Neuronal stem cell (in vitro differentiated cells): ENCODE measurements at places on chromosomes 6 and 20.

DNA sequence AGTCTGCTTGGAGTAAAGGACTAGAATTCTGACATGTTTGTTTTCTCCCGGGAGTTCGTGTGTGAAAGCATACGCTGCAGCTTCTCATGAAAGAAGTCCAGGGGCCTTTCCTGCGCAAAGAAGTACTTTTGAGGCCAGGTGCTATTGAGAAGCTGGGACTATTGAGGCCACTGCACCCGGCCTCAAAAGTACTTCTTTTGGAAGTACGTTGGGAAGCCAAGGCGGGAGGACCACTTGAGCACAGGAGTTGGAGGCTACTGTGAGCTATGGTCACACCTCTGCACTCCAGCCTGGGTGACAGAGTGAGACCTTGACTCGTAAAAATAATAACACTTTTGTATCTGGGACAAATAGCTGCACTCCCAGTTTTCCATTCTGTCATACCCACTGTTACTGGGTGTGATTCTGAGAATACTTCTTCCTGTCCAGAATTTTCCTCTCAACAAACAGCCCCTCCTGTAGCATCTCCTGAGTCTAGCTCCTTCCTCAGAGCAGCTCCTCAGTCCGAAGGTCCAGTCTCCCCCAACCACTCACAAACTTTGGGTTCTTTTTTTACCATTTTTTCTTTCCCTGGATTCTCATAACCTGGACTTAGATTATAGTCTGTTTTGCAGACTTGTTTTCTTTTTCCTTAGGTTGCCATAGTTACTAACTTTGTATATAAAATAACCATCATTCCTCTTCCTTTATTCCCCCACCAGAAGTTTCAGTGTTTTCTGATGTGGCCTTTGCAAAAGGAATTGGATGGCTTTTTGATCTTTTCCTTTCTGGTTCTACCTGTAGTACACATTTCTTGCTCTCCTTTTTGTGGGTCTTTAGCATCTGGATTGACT is 12.7 kb downstream of the STK35 start:
- DNase-seq, result no peak

- DNase-seq, result no peak
Measured at GRCh38 chr6:159715166-159715565, 12.1 kb upstream of the WTAP start.

- DNase-seq, result no peak
Measured at GRCh38 chr6:558089-558488, 98.8 kb downstream of the HUS1B start.

DNA sequence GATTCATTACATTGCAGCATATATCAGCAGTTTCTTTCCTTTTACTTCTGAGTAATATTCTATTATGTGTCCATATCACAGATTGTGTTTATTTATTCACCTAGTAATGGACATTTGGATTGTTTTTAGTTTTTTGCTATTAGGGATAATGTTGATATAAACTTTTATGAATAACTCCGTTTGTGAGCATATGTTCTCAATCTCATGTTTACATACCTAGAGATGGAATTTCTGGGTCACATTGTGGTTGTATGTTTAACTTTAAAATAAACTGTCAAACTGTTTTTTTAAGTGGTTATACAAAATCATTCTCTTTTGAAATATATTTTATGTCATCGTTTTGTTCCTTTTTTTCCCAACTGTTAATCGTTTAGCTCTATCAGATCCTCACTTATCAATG is 311.6 kb downstream of the MMUT start:
- DNase-seq, result no peak

DNA sequence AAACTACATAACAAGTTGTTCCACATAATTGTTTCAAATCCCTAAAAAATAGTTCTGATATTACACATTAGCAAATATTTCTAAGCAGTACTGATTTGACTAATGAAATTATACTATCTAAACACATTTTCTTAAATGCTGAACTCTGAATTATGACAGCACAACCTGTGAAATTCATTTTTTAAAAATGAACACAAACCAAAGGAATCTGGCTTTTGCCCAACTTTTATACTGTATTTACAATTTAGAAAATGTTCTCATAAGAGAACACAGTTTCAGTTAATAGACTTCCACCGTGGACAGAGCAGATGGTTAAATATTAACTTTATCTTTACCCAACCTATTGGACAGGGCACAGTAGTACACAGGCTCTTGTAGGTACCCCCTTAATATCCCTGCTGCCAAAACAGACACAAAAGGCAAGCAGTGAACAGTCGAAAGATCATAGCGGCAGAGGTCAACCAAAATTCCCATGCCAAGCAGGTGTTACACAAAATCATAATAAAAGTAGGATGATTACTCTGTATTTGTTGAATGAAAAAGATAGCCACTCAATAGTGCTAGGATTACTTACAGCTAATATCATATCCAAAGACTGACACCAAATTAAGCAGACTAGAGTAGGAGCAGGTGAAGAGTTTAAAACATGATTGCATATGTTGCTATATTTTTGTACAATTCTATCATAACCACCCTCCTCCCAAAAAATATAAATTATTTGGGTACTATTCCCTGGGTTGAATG is 122.5 kb downstream of the RNGTT start:
- no peak for DNase-seq

GRCh38 chr20:49186535-49187329 is 1.4 kb downstream of the STAU1 start:
- peak; percentile 15 for DNase-seq

- DNase-seq, result no peak
Measured at GRCh38 chr6:78517399-78517798, 350.0 kb upstream of the IRAK1BP1 start.

DNA sequence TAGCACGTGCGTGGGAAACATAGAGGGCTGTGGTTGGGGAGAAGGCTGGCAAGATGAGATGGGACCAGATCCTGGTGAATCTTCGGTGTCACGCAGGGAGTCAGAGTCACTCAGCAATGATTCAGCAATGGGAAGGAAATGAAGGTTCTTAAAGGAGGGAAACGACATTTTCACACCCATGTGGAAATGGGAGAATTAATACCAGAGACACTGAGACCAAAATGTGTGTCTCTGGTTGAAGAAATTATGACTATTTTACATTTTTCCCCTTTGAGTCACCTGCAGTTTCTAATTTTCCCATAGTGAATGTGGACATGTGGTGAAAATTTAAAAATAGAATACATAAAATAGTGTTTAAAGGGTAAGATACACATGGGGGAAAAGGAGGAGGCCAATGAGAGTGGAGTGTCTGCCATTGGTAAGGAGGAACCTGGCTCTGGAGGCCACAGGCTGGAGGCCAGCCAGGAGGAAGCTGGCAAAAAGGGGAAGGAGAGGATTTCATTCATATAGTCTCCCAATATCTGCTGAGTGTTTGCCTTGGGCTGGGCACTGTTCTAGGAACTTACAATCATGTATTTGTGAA is 17.5 kb downstream of the NRN1 start:
- no peak for DNase-seq

DNA sequence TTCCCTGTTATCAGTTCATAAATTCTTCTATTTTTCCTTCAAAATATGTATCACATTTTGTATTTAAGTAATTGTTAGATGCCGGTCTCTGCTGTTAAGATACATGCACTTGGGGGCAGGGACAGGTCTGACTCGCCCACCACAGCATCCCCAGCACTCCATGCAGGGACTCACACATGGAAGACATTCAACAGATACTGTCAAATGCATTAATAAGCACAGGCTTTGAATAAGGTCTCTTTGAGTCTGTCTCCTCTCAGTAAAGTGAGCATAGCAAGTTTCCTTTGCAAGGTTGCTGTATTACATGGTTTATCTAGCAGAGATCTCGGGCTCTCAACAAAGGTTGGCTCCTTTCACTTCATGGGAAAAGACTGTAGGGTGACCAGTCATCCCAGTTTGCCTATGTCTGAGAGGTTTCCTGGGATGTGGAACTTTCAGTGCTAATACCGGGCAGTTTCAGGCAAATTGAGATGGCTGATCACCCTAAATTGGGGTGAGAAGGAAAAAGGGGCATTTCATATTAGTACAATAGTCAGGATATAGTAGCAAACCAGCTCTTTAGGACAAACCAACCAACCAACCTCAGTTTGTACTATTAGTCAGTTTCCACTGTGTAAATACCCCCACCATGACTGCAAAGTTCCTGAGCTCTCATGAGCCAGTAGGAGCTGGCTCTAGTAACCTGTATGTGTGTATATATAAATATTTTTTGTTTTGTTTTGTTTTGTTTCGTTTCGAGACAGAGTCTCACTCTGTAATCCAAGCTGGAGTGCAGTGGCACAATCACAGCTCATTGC is 15.0 kb downstream of the JPH2 start:
- no peak for DNase-seq

DNA sequence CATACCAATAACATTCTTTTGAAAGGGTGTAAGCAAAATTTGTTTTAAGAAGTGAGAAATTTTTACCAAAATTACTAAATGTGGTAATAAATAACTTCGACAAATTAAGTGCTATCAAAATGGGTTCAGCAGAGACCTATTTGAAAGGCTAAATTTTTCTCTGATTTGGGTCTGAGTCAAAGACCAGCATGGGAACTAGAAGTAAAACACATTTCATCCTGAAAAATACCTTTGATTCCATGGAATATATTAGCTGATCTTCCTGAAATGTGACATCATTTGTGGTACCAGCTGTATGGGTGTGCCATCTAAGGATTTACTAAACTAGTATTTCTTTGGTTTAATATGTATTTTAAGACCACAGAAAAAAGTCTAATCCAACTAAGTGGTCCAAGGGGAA is 63.6 kb downstream of the BLOC1S5 start:
- DNase-seq, result no peak

DNA sequence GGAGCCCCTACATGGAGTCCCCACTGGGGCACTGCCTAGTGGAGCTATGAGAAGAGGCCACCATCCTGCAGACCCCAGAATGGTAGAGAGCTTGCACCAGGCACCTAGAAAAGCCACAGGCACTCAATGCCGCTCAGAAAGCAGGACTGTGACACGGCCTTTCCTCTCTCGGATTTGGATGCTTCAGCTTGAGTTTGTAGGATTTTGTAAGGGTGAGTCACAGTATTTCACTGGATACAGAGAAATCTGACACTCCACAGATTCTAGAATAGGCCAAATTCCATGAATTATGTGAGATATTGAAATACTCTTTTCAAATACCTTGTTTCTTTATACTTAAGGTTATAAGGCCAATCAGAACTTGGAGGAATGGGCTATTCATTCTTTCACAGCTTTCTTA is 424.5 kb downstream of the HTR1B start:
- DNase-seq, result no peak
